Activated CD4-positive, alpha-beta T cell treated with anti-CD3 and anti-CD28 coated beads, Interleukin-2, amount 10 ng/mL, durations not matched to agents 7 days and 5 days (primary cell): ENCODE measurements at places on chromosomes 4 and X. TPM values are rescaled to one million over a fixed set of nuclear protein-coding genes. Genes with fewer than 3 reads are reported as not detected.
A peak's percentile ranks its signal among the peaks of the same experiment; 100 is the strongest.

The MAGEA6 gene
- total RNA-seq = not detected

GRCh38 chr4:176592976-176593670 lies 199.6 kb downstream of the VEGFC start:
- no peak for DNase-seq

DNA sequence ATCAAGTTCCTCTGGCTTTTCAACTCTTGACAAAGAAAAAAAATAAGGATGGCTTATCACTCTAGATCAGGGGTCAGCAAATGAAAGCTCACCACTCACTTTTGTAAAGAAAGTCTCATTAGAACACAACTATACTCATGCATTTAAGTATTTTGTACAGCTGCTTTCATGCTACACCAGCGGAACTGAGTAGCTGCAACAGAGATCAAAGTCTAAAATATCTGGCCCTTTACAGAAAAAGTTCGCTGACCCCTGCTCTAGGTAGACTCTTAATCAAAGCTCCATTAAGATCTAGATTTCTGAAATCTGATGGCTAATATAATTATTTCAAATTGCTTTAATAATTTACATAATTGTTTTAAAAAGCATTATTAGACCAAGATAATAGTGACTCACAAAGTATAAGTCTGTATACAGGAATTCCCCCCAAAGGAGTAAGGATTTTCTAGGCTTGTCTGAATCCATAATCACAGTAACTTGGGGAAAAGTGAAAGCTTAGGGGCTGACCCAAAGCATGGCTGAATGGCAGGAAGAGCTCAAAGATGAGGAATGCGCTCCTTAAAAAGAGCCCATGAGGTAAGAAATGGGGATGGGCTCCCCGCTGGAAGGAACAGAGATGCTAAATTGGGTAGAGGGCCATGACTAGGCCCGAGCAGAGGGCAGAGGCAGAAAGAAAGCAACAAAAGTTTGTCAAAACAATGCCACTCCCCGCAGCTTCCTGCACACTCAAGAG lies 140.3 kb downstream of the SH3KBP1 start:
- no peak for DNase-seq

DNA sequence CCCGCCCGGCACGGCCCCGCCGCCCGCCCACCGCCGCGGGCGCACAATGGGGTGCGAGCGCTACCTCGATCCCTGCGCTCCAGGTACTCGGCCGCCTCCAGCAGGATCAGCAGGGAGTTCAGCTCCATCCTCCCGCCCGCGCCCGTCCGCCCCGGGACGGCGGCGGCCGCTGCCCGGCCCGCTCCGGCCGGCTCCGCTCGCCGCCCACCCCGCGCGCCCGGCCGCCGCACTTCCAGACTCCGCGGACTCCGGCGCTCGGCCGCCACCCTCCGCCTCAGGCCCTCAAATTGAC lies at the start of gene MXD4:
Gene MXD4, minus strand, starts transcription at position 257 of the 292 bp plus-strand sequence. Its CDS starts 129 bp downstream, at position 128.
- DNase-seq = no peak

DNA sequence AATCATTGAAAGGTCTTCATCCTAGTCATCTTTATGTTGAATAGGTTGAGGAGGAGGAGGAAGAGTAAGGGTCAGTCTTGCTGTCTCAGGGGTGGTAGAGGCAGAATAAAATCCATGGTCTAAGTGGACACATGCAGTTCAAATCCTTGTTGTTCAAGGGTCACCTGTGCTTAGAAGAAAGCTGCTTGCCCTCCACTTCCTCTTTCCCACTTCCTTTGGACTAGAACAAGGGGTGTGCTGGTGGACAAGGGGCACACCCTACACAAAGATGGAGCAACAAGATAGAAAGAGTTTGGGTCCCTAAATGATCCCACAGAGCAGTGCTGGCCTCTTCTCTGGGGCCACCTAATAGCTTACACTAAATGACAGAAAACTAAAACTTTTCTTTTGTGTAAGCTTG lies 47.9 kb downstream of the HSD17B13 start:
- DNase-seq = no peak

DNA sequence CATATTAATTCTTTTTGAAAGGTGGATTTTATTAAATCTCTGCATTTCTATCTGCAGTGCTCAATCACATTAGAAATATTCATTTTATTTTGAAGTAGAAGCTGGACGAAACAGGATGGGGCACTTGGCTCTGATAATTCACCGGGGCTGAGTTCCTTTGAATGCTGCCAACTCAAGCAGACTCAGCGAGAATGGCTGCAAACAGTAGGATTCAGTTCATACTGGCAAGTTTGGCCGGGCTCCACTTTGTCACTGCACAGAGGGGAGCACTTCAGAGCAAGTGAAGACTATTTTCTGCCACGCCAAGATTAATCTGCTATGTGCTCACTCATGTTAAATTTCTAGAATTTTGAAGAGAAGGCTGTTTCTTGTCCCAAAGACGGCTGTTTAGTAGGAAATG lies 30.7 kb upstream of the KLHL8 start:
- no peak for DNase-seq

DNA sequence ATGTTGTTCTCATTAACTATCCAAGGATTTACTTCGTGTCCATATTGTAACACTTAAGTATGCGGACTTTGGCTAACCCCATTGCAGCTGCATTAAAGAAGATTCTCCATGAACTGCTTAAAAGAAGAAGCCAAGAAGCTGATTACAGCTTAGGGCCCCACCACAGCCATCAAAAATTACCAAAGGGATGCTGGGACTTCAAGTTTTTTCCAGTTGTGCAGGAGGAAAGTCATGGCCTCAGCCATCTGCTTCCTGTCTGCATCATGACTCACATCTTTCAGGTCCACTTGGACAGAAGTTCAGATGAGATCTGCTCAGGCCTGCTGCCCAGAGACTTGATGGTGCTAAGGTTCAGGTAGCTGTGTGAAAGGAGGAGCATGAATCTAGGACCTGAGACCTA lies 38.8 kb upstream of the CAPN6 start:
- DNase-seq = no peak

DNA sequence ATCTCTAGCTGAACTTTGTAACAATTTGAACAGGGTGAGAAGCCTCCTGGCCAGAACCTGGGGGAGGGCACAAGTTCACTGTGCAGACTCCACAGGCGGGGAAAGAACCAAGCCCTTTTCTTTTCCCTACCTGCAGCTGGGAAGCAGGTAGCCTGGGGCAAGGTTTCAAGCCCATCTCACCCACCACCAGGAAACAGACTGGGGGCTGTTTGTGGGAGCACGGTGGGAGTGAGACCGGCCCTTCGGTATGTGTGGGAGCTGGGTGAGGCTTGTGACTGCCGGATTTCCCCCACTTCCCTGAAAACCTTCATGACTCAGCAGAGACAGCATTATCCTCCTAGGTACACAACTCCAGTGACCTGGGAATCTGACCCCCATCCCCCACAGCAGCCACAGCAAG lies 211.7 kb downstream of the ZNF674 start:
- no peak for DNase-seq

- DNase-seq = peak; percentile 57
These were observed 3.5 kb upstream of the TMSB4X start for GRCh38 chrX:12971282-12972003.

DNA sequence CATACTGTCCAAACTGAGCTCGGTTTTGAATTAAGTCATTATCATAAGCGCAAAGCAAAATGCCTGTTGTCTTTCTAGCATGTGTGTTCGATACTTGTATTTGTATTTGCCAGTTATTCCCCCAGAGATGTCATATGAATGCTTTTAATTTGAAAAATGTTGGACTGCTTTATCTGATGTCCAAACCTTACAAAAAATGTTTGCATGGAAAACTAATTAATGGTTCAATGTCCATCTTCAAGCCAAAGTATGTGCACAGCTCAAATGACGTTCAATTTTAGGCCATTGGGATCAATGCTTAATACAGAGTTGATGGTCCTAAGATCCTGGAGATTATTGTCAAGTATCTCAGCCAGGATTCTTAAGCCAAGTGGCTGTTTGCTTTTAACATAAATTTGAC lies 17.2 kb upstream of the HPGDS start:
- DNase-seq = no peak

The PAGE1 gene
- not detected for total RNA-seq

- DNase-seq = no peak
These were observed 270.6 kb downstream of the FBXO8 start for GRCh38 chr4:174012886-174013259.

The FGFR3 gene
- 0.27 TPM for total RNA-seq

- no peak for DNase-seq
These were observed 46.6 kb downstream of the CXorf58 start for GRCh38 chrX:23954396-23954795.

The RADX gene
- total RNA-seq = 7.8 TPM

The SFRP2 gene
- total RNA-seq = not detected

- DNase-seq = no peak
These were observed 38.2 kb downstream of the FAM114A1 start for GRCh38 chr4:38905652-38906385.

DNA sequence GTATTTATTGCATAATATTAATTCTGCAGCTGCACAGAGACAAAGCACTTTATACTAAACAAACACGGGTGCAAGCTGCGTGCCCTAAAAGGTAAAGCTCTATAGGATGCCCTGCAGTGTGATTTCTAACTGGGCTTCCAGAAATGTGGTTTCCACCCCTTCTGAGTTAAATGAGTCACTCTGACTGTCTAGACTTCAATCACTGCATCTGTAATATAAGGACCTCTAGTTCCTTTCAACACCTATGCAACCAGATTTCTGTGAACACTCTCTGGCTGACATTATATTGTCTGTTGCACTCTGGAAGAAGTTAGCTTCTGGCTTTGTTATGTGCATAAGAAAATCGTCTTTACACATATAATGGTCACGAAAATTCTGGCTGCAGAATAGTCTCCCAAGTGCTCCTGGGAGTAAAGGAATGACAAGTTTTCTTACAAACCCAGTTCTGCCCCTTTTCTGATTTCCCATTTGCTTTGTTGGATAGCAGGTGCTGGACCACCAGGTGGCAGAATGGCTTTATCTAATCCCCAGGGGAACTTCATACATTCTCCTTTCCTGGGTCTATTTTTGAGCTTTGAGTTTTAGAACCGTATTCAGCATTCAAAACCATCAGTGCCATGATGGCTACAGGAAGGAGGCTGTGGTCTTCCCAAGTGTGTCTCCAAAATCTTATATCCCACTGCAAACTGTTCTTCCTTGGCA lies 842.2 kb downstream of the STIM2 start:
- no peak for DNase-seq

The GLRA3 gene
- total RNA-seq = not detected

The FSTL5 gene
- total RNA-seq = not detected

DNA sequence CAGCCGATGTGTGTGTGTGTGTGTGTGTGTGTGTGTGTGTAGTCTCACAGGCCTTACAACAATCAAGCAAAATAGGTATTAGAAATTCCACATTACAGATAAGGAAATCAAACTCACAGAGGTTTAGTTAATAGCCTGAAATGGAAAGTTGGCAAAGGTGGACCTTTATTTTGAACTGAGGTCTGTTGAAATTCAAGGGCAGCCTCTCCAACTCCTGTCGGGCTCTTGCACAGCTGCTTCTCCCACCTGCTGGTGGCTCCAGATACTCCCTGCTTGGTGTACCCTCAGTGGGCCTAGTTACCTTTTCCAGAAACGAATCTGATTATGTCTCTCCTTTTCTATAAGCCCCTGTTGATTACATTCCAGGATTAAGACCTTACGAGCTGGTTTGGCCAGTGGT lies 195.9 kb downstream of the MGST2 start:
- DNase-seq = no peak

The SMR3B gene
- total RNA-seq = not detected

GRCh38 chr4:162209706-162210105 lies 45.9 kb upstream of the FSTL5 start:
- DNase-seq = no peak

DNA sequence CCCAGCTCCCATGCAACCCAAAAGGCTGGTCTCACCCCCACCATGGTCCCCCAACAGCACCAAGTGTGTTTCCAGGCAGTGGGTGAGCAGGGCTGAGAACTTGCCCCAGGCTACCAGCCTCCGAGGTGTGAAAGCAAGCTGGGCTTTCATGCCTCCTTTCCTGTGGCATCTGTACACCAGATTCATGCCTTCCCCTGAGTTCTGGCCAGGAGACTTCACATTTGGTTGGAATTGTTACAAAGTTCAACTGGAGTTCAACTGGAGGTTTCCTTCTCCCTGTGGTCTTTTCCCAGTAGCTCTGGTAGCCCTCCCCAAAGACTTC lies 77.6 kb upstream of the RAB40AL start:
- DNase-seq = no peak

GRCh38 chr4:155964016-155964891 lies 10.6 kb upstream of the CTSO start:
- no peak for DNase-seq

The PLK4 gene
- total RNA-seq = 61.4 TPM

- DNase-seq = no peak
These were observed 40.7 kb downstream of the NPY2R start for GRCh38 chr4:155249016-155249566.

DNA sequence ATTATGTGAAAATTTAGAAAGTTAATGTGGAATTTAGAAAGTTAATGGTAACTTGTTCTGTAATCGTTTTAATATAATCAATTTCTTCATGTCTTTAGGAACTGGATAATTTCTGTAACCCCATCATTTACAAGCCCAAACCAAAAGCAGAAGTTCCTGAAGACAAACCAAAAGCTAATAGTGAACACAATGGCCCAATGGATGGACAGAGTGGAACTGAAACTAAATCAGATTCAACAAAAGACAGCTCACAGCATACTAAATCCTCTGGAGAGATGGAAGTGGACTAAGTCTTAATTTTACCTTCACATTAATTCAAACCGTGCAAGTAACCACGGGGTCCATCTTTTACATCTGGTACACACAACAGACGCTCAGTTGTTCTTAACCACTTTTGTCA lies 48.1 kb upstream of the PLK4 start:
- no peak for DNase-seq

- DNase-seq = no peak
These were observed 12.2 kb upstream of the EXOSC9 start for GRCh38 chr4:121788896-121789295.

DNA sequence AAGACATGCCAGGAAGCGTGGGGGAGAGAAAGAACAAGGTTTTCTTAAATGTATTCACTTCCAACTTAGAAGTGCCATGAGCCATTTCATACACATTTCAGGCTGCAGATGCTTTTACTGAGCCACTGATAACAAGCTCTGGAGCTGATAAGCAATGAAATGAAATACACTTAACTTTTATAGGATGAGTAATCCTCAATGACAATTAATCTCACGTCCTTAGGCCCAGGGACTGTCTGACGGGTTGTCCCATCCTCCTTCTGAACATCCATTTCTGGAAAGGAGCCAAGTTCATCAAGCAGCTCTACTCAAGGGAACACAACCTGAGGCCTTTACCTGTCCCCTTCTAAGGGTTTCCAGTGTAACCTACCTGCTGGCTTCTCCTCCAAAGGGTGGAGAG lies 121.2 kb downstream of the PARM1 start:
- no peak for DNase-seq

The CFI gene
- not detected for total RNA-seq

- peak; percentile 51 for DNase-seq
These were observed 11.8 kb upstream of the ZNF630 start for GRCh38 chrX:48083212-48083611.

The NDST3 gene
- not detected for total RNA-seq

The USP17L22 gene
- total RNA-seq = not detected

The SORBS2 gene
- total RNA-seq = not detected

- DNase-seq = no peak
These were observed 11.3 kb upstream of the APLN start for GRCh38 chrX:129665916-129666644.
